H9 (cell line): ENCODE measurements at places on chromosomes 13 and 19.

- DNase-seq = no peak
- H3K36me3 ChIP-seq = no peaks in the 10 kb centered on the region
- no peaks in the 10 kb centered on the region for H3K27me3 ChIP-seq
- H3K27ac ChIP-seq = no peak overlapping the region
- H3K4me1 ChIP-seq = no peaks in the 10 kb centered on the region
Observed at GRCh38 chr13:86986448-86986847, 684.7 kb upstream of the SLITRK5 start.

DNA sequence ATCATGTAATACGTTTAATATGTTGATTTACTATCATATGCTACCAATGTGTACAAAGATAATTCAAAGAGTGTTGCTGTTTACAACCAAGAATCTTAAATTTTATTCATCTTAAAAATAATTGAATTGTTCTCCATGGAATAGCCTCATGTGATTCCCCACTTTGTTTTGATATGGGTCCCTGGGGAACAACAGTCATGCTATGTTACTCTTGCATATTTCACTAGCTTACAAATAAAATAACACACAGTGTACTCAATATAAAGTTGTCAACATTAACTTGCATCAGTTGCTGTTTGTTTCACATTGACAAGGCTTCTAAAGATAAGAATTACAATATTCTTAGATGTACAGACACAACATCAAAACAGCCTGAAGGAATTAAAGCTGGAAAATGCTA lies 2.3 kb downstream of the ENOX1 start:
- no peak overlapping the region for H3K27ac ChIP-seq
- H3K27me3 ChIP-seq = peaks cover 8% of the 10 kb centered on the region; the same call in 1 of the 2 replicates
- DNase-seq = no peak
- no peaks in the 10 kb centered on the region for H3K36me3 ChIP-seq
- no peak overlapping the region for H3K4me3 ChIP-seq

DNA sequence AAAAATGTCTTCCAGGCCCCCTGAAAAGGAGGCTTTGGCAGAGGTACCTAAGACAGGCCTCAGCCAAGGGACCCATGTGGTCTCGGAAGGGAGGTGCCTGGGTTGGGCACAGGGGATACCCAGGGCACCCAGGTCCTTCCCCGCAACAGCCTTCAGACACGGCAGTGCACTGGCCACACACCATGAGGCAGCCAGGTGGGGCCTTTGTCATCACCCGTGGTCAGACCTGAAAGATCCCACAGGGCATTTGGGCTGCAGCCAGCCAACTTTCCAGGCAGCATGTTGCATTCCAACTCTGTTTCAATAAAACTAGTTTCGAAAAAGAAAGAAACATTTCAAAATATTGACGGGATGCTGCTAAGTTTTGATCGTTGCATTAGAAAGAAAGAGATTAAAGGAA lies 4.7 kb upstream of the TUBGCP3 start:
- no peaks in the 10 kb centered on the region for H3K27me3 ChIP-seq
- no peak for DNase-seq
- H3K4me1 ChIP-seq = no peaks in the 10 kb centered on the region
- no peak overlapping the region for H3K4me3 ChIP-seq
- H3K36me3 ChIP-seq = peaks cover 5% of the 10 kb centered on the region; the same call in 1 of the 2 replicates

DNA sequence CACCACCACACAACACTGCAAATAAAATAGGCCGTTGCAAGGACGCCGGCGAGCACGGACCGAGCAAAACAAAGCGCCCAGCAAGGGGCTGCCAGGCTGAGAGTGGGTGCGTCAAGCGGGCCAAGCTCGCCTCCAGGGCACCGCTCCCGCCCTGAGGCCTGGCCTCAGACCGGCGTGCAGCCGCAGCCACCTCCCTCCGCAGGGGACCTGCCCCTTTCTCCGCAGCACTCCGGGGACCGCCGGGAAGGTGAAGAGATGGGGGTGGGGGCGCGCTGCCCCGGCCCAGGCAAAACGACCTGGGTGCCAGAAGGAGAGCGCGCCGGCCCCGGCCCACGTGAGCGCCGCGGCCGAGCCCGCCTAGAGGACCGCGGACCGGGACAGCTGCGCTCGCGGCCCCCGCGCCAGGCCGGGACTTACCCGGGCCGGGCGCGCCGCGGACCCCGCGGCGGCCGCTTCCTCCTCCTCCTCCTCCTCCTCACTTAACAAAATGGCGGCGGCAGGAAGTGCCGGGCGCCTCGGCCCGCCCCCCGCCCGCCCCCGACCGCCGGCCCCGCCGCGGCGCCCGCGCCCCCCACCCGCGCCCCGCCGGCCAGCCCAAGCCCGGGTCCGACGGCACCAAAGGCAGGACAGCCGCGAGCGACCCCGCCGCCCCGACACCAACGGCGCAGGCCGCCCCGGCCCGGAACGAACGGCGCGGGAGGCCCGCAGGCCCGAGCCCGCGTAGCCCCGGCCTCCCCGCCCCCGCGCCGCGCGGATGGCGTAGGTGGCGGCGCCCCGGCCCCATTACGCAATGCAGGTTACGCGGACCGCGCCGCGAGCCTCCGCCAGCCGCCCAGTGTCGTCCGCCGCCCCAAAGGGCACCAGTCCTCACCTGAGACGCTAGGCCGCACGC lies 674 bp downstream of the BRD4 start:
- peak overlapping the region; percentile 3 for H3K27ac ChIP-seq
- peak overlapping the region; percentile 99 for H3K4me3 ChIP-seq
- peaks cover 13% of the 10 kb centered on the region for H3K36me3 ChIP-seq
- DNase-seq = peak; percentile 39

DNA sequence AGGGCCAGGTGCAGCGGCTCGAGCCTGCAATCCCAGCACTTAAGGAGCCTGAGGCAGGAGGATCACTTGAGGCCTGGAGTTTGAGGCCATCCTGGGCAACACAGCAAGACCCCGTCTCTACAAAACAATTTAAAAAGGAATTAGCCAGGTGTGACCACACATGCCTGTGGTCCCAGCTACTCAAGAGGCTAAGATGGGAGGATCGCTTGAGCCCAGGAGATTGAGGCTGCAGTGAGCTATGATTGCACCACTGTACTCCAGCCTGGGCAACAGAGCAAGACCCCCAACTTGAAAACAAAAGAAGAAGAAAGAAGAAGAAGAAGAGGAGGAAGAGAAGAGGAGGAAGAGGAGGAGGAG lies 47.7 kb downstream of the LATS2 start:
- H3K4me3 ChIP-seq = no peak overlapping the region
- no peak overlapping the region for H3K27ac ChIP-seq
- peaks cover 6% of the 10 kb centered on the region for H3K36me3 ChIP-seq
- H3K4me1 ChIP-seq = peaks cover 2% of the 10 kb centered on the region; the same call in 1 of the 2 replicates
- DNase-seq = no peak

GRCh38 chr19:39276740-39277139 lies 8.5 kb downstream of the IFNL2 start:
- H3K27me3 ChIP-seq = no peaks in the 10 kb centered on the region
- DNase-seq = no peak
- no peaks in the 10 kb centered on the region for H3K4me1 ChIP-seq

GRCh38 chr19:52190487-52191293 lies 838 bp downstream of the PPP2R1A start:
- DNase-seq = no peak
- no peak overlapping the region for H3K27ac ChIP-seq
- peaks cover 7% of the 10 kb centered on the region; the same call in 1 of the 2 replicates for H3K4me1 ChIP-seq
- H3K27me3 ChIP-seq = no peaks in the 10 kb centered on the region
- H3K36me3 ChIP-seq = peaks cover 21% of the 10 kb centered on the region

GRCh38 chr13:28410096-28410495 lies 84.8 kb downstream of the FLT1 start:
- H3K4me3 ChIP-seq = no peak overlapping the region
- peaks cover 63% of the 10 kb centered on the region for H3K36me3 ChIP-seq
- DNase-seq = no peak
- no peak overlapping the region for H3K27ac ChIP-seq

- no peak for DNase-seq
- H3K4me3 ChIP-seq = no peak overlapping the region
- peaks cover 2% of the 10 kb centered on the region; the same call in 1 of the 3 replicates for H3K36me3 ChIP-seq
- H3K27me3 ChIP-seq = no peaks in the 10 kb centered on the region
- H3K4me1 ChIP-seq = no peaks in the 10 kb centered on the region
- no peak overlapping the region for H3K27ac ChIP-seq
Observed at GRCh38 chr19:31952693-31953092, 392.7 kb upstream of the ZNF507 start.

- peak overlapping the region; percentile 71 for H3K4me3 ChIP-seq
- peaks cover 4% of the 10 kb centered on the region; the same call in 1 of the 2 replicates for H3K36me3 ChIP-seq
- no peak for DNase-seq
Observed at GRCh38 chr19:58450856-58451357, 515 bp upstream of the ZNF324B start.

GRCh38 chr13:108915095-108915633 lies 285.8 kb downstream of the MYO16 start:
- no peaks in the 10 kb centered on the region for H3K27me3 ChIP-seq
- no peaks in the 10 kb centered on the region for H3K36me3 ChIP-seq
- H3K4me1 ChIP-seq = no peaks in the 10 kb centered on the region; the same call in 1 of the 2 replicates
- H3K27ac ChIP-seq = no peak overlapping the region

DNA sequence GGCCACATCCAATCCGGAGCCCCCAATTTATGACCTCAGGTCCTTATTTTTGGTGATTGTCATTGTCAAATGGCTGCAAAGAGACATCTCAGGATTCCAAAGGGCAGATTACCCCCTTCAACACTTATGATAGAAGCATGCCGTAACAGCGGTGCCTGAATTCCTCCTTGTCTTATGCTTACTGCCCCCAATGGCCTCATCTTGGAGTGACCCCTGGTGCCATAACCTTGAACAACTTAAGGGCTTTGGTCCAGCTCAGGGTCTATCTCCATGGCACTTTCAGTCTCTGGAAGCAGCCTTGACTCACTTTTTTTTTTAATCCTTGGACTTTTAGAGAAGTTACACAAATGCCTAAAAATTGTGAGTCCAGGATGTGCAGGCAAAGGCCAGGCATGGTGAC lies 171.6 kb upstream of the ZNF507 start:
- H3K36me3 ChIP-seq = no peaks in the 10 kb centered on the region
- no peak for DNase-seq
- H3K27me3 ChIP-seq = no peaks in the 10 kb centered on the region

DNA sequence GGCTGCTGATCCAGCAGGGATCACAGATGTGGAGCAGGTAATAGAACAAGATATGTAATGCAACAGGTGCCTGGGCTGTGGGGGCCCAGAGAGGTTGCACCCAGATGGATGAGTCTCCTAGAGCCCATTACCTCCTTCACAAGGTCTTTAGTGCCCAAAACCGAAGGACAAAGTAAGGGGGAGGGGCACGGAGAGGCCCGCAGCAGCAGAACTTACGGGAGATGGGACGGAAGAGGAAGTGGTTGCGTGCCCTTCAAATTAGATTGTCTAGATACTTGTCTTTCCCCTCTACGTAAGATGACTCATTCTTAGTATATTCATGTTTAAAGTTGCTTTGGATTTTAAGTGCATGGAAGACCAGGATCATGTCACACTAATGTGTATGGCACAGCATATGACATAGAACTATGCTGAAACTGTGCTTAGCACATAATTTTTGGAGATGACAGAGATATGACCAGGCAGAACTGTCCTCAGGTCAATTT lies 5.7 kb upstream of the MRPS31 start:
- H3K27ac ChIP-seq = no peak overlapping the region
- no peaks in the 10 kb centered on the region for H3K4me1 ChIP-seq
- H3K4me3 ChIP-seq = no peak overlapping the region

DNA sequence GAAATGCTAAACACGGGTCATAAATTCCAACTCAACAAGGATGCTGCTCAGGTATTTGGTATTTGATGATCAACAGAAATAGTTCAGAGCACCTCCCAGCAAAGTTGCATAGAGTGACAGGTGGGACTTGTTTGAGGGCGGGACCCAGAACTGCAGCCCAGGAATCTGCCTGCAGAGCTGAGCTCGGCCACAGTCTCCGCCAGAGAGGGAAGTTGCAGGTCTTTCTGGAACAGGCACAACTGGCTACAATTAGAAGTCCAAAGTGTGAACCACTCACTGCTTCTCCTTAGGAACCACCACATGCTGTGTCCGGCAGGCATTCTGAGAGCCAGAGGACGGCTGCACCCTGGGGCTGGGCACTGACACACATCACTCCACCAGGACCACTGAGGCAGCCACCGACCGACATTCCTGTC lies 1.1 kb downstream of the SLC15A1 start:
- no peak overlapping the region for H3K27ac ChIP-seq
- peak; percentile 66 for DNase-seq
- H3K4me1 ChIP-seq = peaks cover 3% of the 10 kb centered on the region; the same call in 1 of the 2 replicates
- peak overlapping the region; percentile 62 for H3K4me3 ChIP-seq
- peaks cover 6% of the 10 kb centered on the region; the same call in 1 of the 2 replicates for H3K36me3 ChIP-seq

- H3K36me3 ChIP-seq = peaks cover 8% of the 10 kb centered on the region
- H3K27me3 ChIP-seq = no peaks in the 10 kb centered on the region
- H3K4me1 ChIP-seq = no peaks in the 10 kb centered on the region
- no peak overlapping the region for H3K4me3 ChIP-seq
Observed at GRCh38 chr13:58434943-58435342, 803.4 kb downstream of the PCDH17 start.
